ENCODE measurements at places on chromosomes 7 and 10.

DNA sequence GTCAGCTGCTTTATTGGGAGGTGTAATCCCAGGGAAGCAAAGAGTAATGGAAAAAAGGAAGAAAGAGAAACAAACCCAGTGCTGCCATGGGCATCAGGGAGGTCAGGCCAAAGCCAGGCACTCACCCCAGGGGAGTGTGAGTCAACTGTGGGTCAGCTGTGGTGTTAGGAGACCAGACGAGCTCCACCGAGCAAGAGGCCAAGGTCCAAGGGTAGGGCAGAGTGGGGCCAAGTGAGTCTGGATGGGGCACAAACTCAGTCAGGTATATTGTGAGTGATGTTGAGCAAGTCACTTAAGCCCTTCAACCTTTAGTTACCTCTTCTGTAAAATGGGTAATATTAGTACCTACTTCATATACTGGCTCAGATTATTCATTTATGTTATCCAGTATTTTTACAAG, 30.4 kb upstream of the CDK13 start:
- no peak for DNase-seq

- no peak for DNase-seq
These were observed 43.3 kb upstream of the CYTH3 start for GRCh38 chr7:6315746-6316145.

DNA sequence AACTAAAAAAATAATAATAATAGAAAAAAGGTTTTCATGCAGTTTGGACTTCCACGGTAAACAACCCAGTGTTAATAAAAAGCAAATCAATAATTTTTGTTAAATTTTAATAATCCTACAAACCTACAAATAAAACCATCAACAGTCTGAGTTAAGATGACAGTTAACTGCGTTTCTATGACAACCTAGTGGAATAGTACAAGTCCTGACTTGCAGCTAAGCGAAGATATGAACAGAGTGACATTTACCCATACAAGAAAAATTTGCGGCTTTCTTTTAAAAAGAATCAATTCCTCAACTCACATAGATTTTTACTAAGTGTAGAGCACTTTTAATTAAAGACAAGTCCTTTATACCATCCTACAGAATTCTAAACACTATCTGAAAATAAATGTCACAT, 35.6 kb downstream of the VPS41 start:
- no peak for DNase-seq

DNA sequence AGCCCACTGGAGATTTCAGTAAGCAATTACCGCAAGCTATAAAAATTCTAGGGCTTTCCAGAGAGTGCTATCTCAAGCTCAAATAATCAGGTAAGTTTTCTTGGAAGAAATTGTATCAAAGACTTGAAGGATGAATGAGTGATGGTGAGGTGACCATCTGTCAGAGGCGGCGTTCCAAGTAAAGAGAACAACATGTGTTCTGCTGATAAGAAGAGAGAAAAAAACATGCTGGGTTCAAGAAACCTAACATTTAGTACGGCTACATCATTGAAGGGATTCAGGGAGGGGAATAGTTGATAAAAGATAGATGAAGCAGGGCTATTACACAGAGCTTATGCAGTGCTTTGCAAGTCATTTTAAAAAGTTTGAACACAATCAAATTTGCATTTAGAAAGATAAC, 100.7 kb downstream of the GNAI1 start:
- DNase-seq: no peak

DNA sequence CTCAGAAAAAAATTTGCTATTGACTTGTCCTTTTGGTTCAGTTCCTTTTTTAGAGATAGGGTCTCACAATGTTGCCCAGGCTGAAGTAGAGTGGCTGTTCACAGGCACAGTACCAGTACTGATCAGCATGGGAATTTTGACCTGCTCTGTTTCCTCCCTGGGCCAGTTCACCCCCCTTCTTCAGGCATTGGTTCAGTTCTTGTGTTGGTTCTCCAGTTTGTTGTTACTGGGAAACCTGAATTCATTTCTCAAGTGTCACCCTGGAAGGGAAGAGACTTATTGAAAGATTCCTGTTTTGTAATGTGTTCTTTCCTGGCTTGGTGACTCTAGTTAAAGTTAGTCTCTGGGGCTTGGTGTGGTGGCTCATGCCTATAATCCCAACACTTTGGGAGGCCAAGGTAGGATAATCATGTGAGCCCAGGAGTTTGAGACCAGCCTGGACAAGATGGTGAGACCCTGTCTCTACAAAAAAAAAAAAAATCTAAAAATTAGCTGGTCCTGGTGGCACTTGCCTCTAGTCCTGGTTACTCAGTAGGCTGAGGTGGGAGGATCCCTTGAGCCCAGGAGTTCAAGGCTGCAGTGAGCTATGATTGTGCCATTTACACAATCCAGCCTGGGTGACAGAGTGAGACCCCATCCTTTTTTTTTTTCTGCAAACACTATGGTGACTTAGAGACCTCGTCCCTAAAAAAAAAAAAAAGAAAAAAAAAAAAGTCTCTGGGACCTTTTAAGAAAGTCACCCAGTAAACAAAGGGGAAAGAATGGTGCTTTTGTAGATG, 52.7 kb downstream of the CNNM2 start:
- no peak for DNase-seq

DNA sequence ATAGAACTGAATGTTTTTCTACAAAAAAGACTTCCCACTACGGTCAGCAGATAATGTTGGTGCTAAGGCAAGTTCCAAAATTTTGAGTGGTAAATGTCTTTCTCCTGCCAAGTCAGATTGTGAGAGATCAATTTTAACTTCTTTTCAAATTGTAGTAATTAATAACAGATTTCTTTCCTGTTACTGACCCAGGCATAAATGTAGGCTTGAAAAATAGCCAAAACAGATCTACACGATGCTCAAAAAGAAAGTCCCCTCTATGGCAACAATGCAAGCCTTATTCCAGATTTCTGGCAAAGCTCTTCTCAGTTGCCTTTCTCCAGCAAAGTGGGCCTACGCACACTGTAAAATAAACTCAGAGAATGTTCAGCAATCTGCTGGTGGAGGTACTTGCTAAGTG, 641.0 kb upstream of the NRP1 start:
- no peak for DNase-seq

- no peak for DNase-seq
These were observed 9.2 kb upstream of the TEX36 start for GRCh38 chr10:125692196-125692595.

GRCh38 chr7:84912018-84912417, 274.8 kb downstream of the SEMA3D start:
- DNase-seq: no peak

DNA sequence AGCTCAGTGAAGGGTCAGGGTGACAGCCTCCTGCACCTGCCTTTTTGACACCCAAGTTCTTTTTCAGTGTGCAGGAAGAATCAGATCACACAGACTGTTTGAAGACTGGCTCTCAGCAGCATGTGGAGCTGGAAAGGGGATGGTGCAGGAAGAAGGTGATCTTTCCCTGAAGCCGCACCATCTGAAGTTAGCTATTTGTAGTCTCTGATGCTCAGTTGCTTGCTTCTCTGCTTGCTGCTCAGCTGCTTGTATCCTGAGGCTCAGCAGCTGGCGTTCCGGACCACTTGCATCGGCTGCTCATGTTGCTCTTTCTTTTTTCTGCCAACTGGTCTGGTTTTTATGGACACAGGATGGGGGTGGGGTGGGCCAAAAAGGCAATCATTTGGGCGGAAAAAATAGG, 15.8 kb upstream of the DNMBP start:
- no peak for DNase-seq

DNA sequence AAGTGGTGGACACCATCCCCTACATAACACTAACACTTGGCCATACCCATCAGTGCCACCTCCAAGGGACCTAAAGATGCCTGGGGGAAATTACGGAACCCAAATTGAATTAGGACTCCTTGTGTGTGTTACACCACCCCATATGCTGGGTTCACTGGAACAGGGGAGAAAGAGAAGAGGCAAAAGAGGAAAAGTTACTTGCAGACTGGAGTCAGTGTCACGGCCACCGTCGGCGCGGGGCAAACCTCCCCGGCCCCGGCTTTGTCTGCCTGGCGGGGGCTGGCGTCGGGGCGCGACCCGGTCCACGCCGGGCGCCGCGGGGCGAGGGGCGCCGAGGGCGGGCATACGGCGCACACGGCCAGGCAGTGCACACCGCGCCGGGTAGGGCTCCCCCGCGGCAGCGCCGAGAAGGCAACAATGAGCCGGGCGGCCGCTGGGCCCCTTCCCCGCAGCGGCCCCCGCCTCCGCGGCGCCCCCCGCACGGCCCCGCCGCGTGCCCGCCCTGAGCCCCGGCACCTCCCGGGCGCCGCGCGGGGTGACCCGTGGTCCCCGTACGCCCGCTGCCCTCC, 171.1 kb downstream of the FAM107B start:
- no peak for DNase-seq

DNA sequence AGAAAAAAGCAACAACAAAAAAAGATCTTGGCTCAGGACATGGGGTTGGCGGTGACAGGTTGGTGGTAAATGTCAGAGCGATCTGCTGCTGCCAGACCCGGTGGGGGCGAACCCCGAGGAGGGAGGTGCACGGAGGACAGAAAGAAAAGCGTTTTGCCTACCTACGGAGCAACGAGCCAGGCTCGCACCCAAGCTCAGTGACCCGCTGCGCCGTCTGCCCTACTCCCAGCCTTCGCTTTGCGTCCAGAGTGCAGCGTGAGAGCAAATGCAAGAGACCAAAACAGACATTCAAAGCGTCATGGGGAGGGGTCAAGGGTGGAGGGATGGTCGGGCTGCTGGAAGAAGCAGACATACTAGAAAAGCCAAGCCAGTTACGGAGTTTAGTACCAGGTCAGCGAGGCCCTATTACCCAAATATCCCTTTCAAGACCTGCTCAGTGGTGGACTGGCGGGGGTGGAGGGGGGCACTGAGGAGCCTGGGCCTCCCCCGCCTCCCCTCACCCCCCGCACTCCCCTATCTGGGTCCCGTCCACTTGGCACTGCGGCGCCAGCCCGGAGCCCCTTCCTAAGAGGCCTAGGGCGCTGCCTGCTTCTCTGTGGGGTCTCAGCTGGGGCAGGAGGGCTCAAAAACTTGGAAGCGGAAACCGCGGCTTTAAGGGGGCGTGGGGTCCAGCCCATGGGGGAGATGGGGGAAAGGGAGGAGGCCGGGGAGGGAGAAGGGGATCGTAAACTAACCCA, 66.9 kb downstream of the SLC29A4 start:
- no peak for DNase-seq

GRCh38 chr10:113099431-113100183, 149.6 kb downstream of the TCF7L2 start:
- DNase-seq: no peak

- no peak for DNase-seq
These were observed 734 bp downstream of the PCLO start for GRCh38 chr7:83161899-83162401.

DNA sequence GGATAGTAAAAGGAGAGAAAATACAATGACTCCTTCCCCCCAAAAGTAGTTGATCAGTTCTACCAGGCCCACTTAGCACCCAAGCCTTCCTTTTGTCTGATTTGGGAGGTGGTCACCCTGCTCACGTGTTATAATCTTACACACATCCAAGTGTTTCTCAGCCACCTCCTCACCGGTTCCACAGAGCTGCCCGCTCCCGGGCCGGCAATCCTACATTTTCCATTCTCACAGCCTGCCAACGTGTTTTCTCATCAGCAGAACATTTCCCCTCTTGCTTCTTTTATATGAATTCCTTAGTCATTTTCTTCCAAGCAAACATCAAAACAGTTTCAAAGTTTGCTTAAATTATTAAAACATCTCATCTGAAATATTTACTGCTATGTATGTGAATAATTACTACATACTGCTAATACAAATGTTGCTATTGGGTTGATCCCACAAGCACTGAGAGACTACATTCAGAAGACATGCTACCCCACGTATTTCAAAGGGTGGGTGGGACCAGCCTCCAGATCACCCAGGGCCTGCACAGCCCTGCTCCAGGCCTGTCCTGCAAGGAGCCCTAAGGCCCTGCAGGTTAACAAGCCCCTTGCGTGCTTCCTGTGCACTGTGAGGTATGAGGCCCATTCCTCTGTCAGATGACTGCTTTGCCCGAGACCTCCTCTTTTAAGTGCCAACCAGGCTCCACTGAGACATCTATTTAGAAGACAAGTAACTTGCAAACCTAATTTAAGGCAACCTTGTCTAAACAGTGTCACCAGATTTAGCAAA, 75.3 kb downstream of the GRB10 start:
- no peak for DNase-seq

- no peak for DNase-seq
These were observed 321.8 kb downstream of the PAXIP1 start for GRCh38 chr7:154680894-154681659.

DNA sequence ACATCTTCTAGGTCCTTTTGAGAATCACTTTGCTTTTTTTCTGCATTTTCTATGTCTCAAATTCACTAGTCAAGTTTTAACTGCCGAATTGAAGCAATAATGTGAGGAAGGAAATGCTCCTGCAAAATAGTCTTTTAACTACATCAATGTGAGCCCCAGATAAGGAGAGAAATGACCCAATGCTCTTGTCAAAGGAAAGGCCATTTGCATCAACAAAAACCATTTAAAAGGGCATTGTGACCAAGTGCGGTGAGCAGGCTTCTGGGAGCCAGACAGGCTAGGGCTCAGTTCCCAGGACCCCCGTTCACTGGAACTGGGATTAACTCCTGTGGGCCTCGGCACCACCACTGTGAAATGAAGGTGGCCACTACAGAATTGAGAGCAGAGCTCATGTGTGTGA, 127.9 kb upstream of the EEPD1 start:
- no peak for DNase-seq

GRCh38 chr10:8297107-8297506, 242.6 kb downstream of the GATA3 start:
- no peak for DNase-seq

All from anterior cingulate cortex (tissue), 58 donors.